Activated naive CD4-positive, alpha-beta T cell treated with anti-CD3 and anti-CD28 coated beads, Interleukin-2, amount 50 U/mL, for 72 hours (primary cell): ENCODE measurements at places on chromosomes 16 and 17.
A peak's percentile ranks its signal among the peaks of the same experiment; 100 is the strongest.

DNA sequence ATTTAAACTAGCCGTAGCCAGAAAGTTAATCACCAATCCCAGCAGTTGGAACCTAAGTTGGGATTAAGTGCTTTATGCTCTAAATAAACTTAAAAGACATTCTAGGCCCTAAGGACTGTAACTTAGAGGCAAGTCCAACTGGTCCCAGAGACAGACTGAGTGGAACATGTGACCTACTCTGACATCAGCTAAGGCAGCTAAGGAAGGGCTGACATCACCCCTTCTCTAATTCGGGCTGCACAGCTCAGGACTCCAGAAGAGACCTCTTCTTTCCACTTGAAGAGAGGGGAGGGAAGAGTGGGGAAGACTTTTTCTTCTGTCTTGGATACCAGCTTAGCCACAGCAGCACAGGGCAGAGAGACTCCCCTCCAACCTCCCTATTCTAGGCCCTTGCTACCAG, 565.2 kb downstream of the CDH8 start:
- no peak for DNase-seq

DNA sequence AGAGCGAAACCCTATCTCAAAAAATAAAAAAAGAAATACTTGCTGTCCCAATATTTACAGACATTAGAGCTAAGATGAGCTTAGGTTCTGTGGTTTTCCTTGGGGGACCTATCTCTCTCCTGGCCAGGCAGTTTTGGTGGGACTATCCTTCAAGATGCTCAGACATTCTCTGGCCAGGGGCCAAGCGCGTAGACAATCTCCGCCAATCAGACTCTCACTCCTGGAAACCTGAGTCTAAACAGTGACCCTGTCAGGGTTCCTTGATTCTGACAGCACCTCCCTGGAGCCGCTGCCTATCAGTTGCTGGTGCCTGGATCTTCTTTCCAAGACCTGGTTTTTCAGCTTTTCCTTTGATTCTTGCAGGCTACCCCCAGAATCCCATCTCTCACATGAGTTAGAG, 45.6 kb downstream of the EMP2 start:
- no peak for DNase-seq

- no peak for DNase-seq
Observed at GRCh38 chr17:63828936-63829335, 1.5 kb upstream of the FTSJ3 start.

- no peak for DNase-seq
Observed at GRCh38 chr16:68257251-68257905, 6.9 kb upstream of the SLC7A6 start.

- DNase-seq, result no peak
Observed at GRCh38 chr17:71428897-71429296, 691.9 kb upstream of the SOX9 start.

DNA sequence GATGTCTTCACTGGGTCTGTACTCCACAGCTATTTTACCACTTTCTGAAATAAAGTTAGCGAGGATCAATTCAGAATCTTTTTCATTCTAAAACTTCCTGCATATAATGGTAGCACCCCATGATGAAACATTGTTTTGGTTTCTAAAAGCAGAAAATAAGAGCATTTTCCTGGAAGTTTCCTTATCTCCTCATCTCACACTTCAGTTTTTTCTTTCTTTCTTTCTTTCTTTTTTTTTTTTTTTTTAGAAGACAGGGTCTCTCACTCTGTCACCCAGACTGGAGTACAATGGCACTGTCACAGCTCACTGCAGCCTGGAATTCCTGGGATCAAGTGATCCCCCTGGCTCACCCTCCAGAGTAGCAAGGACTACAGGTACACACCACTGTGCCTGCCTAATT, 10.3 kb downstream of the RDM1 start:
- DNase-seq, result no peak

DNA sequence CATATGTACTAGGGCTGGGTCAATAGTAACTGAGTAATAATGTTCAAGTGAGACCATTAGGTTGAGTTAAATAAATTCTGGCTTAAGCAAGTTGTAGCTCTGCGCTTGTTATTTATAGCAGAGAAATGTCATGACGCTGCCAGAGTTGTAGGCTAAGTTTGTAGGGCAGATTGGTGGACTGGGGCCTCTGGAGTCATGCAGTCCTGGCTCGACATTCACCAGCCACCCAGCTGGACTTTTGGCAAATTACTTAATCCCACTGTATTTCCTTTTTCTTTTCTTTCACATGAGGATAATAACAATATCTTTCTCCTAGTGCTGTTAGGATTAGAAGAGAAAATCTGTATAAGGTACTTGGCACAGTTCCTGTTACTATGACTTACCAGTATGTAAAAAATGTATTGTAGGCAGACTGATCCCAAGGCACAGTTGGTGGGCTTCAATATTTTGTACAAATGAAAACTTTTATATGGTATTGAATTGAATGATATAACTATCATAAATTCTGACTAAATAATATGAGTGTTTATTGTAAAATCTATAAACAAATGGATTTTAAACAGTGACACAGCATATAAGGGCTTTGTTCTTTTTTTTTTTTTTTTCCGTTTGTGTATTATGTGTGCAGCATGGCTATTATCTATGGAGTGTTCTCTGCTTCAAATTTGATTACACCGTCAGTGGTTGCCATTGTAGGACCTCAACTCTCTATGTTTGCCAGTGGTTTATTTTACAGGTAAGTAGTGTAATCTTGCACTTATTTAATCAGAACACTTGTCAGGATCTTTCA, 2.6 kb downstream of the MFSD11 start:
- DNase-seq, result no peak

GRCh38 chr16:87541147-87541871, 48.5 kb upstream of the ZCCHC14 start:
- no peak for DNase-seq

GRCh38 chr17:57097832-57098421, 12.9 kb downstream of the AKAP1 start:
- no peak for DNase-seq

GRCh38 chr17:38429476-38430100, 1.3 kb downstream of the ARHGAP23 start:
- no peak for DNase-seq

DNA sequence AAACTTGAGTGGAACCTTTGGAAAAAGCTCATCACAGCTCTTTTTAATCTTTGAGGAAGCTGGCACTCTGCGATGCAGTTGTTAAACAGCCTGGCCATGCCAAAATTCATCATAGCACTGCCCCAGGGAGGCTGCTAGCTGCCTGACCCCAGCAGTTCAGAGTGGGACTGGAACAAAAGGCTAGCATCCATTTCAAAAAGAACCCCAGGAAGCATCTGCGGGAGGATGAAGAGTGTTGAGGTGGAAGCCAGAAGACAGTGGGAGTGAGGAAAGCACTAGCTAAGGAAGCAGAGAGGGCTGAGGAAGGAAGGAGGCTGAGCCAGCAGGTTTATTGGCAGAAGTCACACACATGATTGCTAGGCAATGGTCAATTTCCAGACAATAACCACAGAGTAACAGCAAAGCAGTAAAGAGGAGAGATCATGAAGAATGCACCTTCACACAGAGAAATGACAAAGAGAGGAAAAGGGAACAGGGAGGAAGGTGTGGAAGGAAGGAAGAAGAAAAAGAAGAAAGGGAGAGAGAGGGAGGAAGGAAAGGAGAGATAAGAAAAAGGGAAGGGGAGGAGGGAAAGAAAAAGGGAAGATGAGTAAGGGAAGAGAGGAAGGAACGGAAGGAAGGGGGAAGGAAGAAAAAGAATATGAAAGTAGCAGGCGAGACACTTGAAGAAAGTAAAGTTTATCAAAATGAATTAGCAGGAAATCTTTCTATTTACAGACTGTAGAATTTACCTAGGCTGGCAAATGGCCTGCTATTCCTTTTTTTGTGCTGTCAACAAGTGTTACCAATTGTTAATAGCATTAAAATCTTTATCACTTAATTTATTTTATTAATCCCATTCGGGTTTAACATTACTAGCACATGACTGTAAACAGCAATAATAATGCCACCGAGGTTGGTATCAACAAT, 270.0 kb upstream of the PSMD7 start:
- no peak for DNase-seq

GRCh38 chr16:67517661-67518423, 10.8 kb upstream of the RIPOR1 start:
- no peak for DNase-seq

DNA sequence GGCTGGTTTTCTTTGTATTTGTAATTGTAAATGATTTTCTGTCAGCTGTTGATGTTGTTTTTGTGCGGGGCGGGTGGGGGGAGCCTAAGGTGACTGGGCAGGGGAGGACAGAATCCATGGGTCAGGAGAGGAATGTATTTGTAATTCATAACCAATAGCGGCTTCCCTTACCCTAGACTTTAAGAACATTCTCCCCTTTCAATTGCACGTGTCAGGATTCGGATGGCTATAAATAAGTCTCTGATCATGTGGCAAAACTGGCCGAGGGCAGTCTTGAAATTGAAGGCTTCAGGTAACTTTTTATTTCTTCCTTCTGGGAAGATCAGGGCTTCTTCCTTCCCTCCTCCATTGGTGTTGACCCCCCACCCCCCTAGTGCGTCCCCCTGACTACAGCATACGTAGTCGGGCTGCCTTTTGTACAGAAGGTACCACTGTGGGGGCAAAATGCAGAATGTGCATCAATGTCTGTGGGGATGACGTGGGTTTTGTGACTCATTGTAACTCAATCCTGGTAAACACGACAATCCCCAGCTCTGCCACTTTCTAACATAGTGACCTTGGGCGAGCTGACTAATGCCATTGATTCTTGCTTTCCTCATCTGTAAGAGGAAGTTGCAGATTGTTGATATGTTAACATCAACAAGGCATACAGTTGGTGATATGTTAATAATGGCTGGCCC, 16.2 kb downstream of the MARCHF10 start:
- no peak for DNase-seq

- no peak for DNase-seq
Observed at GRCh38 chr17:32357615-32358014, 7.7 kb downstream of the ZNF207 start.

GRCh38 chr17:57935833-57936807, 19.1 kb downstream of the CUEDC1 start:
- DNase-seq, result no peak

- DNase-seq, result no peak
Observed at GRCh38 chr16:6131526-6132050, 1034.0 kb upstream of the EEF2KMT start.

DNA sequence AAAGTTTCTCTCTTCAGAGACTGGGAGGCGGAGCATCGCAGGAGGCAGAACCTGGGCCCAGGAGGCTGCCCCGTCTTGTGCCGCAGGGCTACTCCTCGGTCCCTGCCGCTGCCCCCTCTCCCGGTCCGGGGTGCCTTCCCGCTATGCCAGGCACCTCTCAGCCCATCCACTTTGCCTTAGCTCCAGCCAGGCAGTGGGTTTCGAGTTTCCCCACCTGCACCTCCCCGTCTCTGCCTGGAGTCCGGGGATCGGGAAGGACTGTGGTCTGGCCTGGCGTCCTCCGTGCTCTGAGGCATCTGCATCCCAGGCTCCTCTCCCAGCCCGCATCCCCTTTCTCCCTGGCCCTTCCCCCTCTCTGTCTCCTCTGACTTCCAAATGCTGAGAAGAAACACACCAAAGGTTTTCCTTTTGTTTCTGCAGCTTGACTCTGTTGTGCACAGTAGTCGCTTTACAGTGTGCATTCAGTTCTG, 26.8 kb upstream of the PIK3R6 start:
- peak; percentile 52 for DNase-seq

GRCh38 chr16:53519417-53520091, 16.5 kb upstream of the AKTIP start:
- no peak for DNase-seq

DNA sequence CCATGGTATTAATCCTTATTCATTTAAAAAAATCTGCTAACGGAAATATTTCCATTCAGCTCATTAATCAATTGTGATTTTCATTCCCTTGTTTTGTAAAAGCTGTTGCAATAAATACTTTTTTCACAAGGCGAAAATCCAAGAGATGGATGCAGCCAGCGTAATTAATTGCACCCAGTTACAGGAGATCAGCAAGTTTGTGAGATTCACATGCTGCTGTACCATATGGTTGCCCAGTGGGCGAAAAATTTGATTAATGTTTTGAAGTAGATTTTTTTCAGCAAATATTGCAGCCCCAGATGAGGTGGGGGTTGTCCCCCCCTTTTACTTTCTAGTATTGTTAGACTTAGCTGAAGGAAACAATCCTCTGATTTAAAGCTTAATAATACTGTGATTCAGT, 186.6 kb downstream of the WWOX start:
- no peak for DNase-seq

DNA sequence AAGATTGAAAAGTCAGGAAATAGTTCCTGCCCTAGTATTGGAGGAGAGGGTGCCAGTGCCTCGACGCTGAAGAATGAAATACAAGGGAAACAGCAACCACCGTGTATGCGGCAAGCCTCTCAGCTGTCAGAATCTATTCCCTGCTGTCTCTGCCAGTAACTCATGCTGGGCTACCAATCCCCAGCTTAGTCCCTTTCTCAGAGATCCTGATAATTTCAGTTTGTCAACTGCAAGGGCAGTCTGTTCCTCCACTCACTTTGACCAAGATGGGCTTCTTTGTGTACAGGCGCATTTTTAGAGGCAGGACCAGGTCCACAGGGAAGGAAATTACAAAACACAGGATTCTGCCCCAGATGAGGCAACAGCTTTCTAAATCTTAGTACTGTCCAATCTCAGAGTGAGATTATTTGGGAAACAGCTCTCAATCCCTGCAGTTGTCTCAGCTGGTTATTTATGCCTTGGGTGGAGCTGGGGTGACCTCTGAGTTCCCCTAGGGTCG, 1.3 kb downstream of the NQO1 start:
- peak; percentile 43 for DNase-seq

DNA sequence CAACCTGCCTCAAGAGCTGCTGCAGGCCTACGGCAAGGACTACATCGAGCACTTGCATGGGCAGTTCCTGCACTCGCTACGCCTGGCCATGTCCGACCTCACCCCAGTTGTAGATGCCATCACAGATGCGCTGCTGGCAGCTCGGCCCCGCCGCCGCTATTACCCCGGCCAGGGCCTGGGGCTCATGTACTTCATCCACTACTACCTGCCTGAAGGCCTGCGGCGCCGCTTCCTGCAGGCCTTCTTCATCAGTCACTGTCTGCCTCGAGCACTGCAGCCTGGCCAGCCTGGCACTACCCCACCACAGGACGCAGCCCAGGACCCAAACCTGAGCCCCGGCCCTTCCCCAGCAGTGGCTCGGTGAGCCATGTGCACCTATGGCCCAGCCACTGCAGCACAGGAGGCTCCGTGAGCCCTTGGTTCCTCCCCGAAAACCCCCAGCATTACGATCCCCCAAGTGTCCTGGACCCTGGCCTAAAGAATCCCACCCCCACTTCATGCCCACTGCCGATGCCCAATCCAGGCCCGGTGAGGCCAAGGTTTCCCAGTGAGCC, 5.8 kb downstream of the HSD11B2 start:
- DNase-seq, result no peak

GRCh38 chr17:38867968-38868816, 1.7 kb upstream of the LASP1 start:
- DNase-seq, result no peak

DNA sequence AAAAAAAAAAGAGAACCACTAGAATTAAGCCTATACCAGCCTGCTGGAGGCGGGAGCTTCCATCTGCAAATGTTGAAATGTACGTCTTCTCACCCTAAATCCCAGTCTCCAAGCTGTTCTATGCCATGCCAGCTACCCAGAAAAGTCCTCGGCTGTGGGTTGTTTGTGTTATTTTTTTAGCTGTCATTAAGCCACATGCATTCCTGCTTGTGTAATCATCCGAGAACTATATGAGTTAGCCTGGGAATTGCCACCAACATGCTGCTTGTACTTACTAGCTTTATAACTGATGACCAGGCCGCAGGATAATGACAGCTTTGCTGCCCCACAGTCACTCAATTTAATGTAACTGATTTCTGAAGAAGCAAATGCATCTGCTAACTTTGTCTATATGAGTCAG, 313.9 kb upstream of the SALL1 start:
- no peak for DNase-seq
